ENCODE measurements at places on chromosomes 5 and 9.
A peak's percentile ranks its signal among the peaks of the same experiment; 100 is the strongest.

DNA sequence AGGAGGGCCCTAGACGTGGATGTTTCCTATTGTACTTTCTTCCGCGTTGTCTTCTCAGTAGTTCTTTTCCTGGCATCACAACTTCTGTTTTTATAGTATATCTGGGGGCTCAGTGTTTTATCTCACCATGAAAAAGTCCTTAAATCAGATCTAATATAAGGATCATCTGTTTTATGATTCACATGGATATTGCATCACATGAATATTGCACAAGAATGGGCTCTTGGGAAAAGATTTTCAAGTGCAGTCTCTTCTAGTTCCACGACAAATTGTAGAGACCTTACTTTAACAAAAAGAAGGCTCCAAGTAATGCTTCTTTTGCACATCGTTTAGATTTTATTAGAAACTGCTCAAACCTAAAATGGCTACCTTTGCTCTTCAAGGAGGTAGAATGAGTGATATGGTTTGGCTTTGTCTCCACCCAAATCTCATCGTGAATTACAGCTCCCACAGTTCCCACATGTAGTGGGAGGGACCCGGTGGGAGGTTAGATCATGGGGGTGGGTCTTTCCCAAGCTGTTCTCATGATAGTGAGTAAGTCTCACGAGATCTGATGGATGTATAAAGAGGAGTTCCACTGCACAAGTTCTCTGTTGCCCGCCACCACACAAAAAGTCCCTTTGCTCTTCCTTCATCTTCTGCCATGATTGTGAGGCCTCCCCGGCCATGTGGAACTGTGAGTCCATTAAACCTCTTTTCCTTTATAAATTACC, 53.7 kb upstream of the FAM120A start:
- peak; percentile 60 for DNase-seq

DNA sequence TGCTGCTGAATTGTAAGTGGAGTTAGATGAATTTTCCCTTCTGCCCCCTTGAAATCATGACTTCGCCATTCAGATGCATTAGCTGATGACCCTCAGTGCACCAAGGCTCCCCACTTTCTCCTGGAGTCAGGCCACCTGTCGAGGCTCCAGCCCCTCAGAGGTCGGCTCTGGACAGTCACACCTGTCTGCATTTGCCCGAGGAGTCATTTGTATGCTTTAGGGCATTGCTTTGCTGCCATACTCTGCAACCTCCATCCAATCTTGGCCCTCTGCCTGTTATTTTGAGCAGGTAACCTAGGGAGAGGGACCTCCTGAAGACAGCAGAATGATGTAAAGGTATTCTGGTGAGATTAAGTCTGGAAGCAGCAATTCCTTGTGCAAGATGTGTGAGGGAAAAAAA, 144.8 kb downstream of the MACROH2A1 start:
- no peak for DNase-seq

DNA sequence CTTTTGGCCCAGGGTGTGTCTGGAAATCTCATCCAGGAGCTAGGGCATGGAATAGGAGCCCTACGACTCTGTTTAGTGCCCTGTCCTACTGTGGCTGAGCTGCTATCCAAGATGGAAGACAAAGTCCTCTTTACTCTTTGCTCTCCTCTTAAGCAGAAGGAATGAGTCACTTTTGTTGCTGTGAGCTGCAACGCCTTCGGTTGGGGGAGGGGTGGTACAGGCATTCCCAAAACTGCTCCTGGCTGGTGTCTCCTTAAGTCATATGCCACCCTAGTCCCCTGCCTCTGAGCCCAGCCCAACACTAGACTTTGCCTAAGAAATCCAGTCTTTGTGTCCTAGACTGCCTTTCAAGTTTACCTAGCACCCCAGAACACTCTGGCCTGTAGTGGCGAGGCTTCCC, 99.9 kb downstream of the PRR16 start:
- no peak for DNase-seq

DNA sequence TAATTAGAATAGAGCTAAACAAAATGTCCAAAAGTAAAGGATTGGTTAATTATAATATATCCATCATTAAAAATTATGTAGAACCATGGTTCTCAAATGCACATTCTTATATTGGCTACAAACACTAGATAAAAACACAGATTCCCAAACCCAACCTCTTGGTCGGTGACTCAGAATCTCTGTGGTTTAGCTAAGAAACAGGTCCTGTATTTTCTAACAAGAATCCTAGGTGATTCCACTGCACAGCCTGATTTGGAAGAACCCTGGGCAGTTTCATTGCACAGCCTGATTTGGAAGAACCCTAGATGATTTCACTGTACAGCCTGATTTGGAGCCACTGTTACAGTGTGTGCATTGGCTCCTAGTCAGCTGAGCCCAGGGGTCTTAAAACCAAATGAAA, 67.9 kb downstream of the KIAA1958 start:
- no peak for DNase-seq

DNA sequence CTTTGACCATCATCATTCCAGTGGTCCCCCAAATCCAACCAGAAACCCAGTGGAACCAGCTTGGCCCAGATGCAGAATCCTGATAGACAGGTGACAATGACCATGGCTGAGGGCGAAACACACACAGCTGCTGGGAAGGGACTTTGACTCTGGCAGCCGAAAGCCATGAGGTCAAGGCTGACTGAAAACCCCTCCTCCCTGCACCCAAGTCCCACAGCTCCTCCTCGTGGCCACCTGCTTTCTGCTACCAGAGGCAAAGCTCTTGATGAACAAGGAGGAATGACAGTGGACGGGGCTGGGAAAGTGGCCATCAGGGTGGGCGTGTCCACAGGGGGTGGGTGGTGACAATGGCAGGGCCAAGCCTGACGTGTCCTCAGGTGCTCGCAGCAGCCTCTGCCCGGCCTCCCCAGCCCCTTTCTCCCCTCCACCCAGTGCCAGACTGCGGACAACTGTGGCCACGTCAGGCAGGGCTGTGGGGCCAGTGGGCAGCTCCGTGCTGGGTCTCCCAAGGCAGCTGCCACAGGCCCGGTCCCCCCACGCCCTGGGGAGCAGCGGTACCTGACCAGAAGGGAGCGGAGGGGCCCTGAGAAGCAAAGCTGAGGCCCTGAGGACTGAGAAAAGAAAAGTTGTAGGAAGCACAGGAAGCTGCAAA, 30.8 kb upstream of the SARDH start:
- DNase-seq, result no peak

DNA sequence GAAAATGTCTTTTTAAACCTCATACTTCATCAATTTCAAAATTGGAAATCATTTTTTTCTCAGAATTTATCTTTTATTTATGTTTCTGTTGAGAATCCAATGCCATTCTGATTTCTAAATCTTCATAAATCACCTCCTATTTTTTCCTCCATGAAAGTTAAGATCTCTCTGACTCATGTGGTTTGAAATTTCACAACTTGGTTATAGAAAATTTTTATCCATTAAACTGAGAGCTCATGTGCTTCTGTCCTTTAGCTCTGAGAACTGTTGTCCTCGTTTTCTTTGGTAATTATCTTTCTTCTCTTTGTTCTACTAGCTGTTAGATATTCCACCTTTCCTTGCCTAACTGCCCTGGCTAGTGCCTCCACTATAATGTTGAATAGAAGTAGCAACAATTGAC, 1.5 kb upstream of the RNF180 start:
- no peak for DNase-seq

- DNase-seq, result no peak
These were observed 480.3 kb upstream of the TYRP1 start for GRCh38 chr9:12212860-12213259.

DNA sequence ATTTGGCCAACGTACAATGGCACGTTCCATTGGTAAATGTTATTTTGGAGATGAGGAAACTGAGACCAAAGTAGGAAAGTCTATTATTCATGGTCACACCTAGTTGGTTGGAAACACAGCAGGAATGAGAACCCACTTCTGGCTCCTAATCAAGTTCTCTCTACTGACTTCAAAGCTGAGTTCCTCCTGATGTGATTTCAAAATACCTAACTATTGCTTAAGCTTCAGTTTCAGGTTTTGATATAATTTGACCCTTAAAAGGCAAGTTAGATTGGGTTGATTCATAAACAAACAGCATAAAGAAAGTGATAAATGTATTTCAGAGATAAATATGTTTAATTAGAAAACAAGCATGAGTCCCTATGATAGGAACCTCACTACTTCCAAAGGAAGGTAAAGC, 312.5 kb downstream of the PARP8 start:
- DNase-seq, result no peak

DNA sequence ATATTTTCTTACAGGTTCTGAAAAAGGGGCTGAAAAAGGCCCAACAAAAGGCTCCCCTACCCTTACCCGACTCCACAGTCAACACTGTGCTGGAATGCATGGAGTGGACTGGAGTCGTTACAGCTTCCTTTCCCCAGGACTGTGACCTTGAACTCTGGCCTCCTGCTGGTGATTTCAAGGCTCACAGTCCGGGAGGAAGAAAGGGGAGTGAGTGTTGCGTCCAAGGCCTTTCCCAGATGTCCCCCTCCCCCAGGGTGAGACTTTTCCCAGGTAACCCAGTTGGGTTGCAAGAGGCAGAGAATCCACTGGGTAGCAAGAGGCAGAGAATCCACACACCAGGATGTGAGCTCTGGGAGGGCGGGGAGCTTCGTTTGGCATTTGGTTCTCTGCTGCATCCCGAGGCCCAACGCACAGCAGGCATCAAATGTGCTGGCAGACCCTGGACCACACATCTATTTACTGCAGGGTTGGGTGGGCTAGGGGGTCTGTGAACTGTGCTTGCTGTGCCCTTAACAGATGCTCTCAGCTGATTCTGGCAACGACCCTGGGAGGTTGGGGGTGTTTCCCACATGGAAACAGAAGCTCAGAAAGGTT, 37.5 kb downstream of the FABP6 start:
- DNase-seq, result no peak

DNA sequence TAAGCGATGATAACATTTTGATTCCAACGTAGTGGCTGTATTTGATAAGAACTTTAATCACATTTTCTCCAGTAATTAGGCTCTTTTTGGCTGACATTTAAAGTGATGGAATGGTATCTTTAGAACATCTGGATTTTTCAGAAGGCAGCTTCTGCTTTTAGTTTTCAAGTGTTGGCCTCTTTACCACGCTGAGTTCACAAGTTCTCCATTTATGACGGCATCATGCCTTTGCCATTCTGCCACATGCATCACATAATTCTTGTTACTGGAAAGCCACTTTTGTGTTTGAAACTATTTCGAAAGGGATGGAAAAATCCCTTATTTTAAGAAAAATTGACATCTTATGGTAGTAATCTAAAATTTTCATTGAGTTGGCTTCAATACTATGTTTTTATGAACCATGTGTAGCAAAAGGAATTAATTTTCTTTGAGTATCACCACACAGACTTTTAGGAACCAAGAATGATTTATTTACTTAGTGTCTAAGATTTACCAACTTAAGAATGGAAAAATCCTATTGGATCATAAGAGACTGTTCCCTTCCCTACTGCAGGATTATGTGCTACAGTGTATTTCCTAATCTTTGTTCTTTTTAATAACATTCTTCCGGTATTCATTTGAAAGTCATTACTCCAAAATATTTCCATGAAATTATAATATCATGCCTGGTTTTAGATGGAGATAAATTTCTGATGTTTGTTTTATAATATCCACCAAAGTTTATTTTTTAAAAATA, 344.2 kb downstream of the ADGRV1 start:
- DNase-seq, result no peak

DNA sequence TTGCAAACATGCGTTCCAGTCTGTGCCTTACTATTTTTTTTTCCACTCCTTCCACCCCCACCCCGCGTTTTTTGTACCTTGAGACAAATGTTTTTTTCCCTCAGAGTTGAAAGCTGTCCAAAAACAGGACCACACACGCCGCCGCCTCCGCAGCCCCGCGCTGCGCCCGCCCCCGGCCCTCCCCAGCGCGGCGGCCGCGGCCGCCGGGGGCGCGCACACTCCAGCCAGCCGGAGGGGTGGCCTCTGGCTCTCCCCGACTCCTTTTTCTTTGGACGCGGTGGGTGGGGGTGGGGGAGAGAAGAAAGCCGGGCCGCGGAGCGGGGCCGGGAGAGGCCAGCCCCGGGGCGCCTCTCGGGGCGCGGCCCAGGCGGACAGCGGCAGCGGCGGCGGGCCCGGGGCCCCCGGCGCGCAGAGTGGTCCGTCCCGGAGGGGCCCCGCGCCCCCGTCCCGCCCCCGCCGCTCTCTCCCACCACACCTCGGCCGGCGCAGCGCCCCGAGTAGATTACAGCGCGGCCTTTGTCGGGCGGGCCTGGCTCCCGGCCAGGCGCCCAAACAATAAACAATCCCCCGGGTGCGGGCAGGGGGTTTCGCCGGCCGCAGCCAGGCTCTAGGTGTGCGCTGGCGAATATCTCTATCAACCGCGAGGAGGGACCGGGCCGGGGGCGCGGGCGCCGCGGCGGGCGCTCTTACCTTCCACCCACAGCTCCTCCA, 10.9 kb downstream of the PTCH1 start:
- peak; percentile 68 for DNase-seq

- DNase-seq, result no peak
These were observed 35.9 kb downstream of the ASS1 start for GRCh38 chr9:130480673-130481072.

DNA sequence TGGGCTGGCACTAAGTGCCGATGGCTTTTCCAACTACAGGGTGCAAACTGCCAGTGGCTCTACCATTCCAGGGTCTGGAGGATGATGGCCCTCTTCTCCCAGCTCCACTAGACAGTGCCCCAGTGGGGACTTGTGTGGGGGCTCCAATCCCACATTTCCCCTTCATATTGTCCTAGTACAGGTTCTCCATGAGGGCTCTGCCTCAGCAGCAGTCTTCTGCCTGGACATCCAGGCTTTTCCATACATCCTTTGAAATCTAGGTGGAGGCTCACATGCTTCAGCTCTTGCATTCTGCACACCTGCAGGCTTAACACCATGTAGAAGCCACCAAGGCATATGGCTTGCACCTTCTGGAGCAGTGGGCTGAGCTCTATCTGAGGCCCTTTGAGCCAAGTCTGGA, 70.3 kb downstream of the TSSK1B start:
- no peak for DNase-seq

DNA sequence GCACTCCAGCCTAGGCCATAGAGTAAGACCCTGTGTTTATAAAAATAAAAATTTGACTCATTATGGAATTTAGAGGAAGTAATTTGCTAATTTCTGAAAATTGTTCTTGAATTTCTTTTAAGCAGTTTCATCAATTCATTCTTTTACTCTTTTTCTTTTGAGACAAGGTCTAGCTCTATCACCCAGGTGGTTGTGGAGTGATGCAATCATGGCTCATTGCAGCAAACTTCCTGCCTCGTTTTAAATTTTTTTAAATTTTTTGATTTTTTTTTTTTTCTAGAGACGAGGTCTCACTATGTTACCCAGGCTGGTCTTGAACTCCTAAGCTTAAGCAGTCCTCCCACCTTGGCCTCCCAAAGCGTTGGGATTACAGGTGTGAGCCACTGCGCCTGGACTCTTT, 3.1 kb upstream of the CAMLG start:
- no peak for DNase-seq
